BE2C (cell line): ENCODE measurements at places on chromosomes 3 and 15.

GRCh38 chr3:63979093-63979885 lies 44.0 kb downstream of the PSMD6 start:
- DNase-seq, result no peak

DNA sequence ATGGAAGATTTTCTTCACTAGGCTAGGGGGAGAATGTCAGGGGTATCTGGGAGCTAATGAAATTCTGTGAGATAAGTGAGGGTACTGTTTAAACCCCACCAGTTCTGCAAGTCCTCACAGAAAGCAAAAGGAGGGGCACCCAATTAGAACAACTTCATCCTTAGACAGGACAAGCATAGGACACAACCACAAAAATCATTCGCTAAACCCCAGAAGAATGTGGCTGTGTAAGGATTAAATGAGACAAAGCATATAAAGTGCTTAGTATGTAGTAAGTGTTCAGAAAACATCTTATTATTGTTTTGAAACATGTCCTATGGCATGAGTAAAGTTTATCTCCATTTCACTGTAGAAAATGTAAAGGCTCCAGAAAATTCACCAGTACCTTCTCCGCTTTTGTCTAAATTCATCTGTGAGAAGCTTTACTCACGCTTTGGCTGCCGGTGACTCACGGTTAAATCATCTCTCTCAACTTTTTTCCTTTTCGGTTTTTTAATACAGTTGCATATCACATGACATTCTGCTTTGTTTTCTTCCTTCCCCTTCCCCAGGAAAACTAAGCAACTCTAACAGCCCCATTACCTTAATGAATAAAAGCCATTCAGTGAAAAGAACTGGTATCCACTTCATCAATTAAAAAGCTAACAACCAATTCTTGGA lies 1.7 kb downstream of the CLRN1 start:
- no peak for DNase-seq

DNA sequence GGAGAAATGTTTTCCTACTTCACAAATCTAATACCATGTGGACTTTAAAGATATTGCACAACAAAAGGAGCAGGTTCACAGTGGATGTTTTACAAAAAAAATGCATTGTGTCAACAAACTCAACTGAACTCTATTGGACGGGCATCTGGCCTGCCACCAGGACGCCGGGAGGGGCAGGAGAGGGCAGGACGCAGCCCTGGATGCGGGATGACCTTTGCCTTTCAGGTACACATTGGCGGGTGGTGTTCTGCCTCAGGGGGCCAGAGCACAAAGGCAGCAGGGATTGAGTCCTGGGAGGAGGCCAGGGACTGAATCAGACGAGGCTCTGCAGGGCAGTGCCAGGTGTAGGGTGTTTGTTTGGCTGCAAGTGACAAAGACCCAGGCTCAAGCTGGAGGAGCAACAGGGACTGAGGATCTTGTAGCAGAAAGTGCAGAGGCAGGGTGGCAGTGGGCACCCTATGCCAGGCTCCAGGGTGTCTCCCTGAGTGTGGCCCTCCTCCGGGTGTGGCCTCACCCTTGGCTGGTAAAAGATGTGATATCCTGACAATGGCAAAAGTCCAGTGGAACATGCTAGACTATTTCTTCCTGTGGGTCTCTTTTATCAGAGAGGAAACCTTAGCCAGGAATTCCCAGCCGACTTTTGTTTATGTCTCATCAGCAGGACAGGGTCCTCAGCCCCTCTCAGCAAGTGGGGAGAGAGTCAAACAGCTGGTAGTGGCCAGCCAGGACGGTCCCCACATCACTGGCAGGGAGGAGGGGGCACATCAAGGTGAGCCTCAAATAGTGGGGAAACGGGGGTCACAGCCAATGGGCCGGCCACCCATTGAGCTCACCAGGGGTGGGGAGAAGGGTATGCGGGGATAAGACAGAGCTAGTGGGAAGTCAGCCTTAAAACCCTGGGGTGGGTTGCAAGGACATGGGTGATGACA lies 29.7 kb upstream of the KLF13 start:
- no peak for DNase-seq

DNA sequence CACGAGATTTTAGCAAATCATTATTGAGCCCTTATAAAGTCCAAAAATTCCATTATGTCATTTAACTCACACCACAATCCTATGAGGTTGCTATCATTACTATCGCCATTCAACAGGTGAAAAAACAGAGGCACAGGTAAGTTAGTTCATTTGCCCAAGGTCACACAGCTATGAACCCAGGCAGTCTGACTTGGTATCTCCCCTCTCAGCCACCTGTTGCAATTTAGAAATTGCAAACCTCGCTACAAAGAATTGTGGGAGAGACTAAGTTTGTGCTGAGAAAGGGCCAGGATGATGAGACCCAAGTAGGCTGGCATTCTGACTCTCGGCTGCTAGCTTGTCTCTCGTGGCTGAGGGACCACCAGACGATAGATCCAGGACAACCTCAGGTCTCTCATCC lies 57.7 kb downstream of the LMCD1 start:
- DNase-seq, result no peak

GRCh38 chr15:67101911-67102598 lies 36.7 kb downstream of the SMAD3 start:
- DNase-seq, result no peak

- no peak for DNase-seq
These were observed 180.0 kb downstream of the CD47 start for GRCh38 chr3:107910713-107911259.
